ENCODE measurements at places on chromosomes 11 and 22.

DNA sequence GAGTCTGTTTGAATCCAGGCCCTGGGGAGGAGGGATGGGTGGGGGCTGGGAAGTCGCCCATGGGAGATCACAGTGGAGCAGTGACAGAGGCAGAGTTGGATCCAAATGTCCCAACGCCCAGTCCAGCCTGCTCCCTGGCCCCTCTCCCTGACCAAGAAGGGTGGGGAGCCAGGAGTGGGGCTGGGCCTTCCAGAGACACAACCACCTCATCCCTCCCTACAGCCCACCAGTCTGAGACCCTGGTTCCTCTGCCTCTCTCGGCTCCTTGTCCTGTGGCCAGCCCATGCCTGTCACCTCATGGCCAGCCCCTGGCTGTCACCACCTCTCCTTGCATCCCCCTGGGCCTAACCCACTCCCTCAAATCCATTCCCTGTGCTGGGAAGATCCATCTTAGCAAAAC, 71.2 kb upstream of the PRR5 start:
- no peak for DNase-seq

- no peak for DNase-seq
Observed at GRCh38 chr11:12246147-12246546, 131.2 kb upstream of the PARVA start.

GRCh38 chr22:46957521-46957920, 195.1 kb downstream of the TBC1D22A start:
- DNase-seq = no peak

GRCh38 chr11:17207317-17208256, at the start of gene PIK3C2A:
Gene PIK3C2A, minus strand, starts transcription at chr11:17207986. Its CDS starts 38,245 bp downstream, at chr11:17169741.
- peak; percentile 96 for DNase-seq

- no peak for DNase-seq
Observed at GRCh38 chr11:102367364-102367763, 20.4 kb downstream of the BIRC2 start.

DNA sequence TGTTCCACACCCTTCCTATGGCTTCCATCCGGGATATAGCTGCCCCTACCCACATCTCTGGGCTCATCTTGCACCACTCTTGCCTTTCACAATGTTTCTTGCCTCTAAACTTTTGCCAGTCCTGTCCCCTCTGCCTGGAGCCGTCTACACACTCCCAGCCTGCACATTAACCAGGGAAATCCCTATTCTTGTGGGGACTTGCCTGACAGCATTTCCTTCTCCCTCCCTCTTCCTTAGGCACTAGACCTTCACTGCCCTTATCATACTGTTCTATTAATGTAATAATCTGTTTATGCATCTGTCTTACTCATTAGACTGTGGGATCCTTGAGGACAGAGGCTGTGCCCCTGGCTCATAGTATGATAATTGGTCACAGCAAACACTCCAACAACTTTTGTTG, 5.8 kb upstream of the TTC12 start:
- DNase-seq = no peak

DNA sequence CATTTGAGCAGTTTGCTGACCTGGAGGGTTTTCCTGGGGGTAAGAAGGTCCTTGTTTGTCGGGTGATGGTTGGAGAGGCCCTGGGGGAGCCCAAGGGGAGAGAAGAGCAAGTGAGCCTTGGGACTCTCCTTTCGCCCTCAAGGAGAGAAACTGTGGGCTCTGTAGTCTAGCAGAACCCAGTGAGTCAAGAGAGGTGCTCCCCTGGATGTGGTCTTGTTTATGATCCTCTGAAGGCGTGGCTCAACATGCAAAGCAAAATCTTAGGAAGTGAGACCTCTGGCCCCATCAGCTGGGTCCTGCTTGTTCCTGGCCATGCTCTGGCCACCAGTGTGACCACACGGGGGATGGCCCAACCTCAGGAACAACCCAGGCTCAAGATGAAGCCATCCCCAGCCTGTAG, 66.5 kb upstream of the ALX4 start:
- DNase-seq = no peak

DNA sequence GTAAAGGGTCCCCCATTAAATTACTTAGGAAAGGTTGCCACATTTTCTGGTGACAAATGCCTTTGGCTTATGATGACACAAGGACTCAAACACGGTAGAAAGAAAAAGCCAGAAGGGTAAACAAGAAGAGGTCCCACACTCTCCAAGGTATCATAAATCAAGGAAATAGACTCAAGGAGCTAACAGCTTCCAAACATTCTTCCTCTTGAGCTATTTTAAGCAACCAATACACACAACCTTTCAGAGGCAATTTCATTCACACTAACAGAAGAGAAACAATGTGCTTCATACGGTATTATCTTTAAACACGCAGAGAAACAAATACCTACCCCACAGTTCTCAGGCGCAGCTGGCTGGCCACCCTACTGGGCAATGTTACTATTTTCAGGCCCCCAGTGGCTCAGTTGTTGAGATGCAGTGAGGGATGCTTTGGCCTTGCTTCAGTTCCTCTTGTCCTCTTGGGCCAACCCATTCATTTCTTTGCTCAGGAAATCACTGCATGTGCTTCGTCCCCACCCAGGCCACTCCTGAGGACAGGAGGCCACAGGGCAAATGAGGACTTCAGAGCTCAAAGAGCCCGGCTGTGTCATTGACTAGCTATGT, 15.8 kb downstream of the ABTB2 start:
- DNase-seq = no peak

GRCh38 chr11:13826505-13827278, 135.8 kb upstream of the SPON1 start:
- DNase-seq = no peak

DNA sequence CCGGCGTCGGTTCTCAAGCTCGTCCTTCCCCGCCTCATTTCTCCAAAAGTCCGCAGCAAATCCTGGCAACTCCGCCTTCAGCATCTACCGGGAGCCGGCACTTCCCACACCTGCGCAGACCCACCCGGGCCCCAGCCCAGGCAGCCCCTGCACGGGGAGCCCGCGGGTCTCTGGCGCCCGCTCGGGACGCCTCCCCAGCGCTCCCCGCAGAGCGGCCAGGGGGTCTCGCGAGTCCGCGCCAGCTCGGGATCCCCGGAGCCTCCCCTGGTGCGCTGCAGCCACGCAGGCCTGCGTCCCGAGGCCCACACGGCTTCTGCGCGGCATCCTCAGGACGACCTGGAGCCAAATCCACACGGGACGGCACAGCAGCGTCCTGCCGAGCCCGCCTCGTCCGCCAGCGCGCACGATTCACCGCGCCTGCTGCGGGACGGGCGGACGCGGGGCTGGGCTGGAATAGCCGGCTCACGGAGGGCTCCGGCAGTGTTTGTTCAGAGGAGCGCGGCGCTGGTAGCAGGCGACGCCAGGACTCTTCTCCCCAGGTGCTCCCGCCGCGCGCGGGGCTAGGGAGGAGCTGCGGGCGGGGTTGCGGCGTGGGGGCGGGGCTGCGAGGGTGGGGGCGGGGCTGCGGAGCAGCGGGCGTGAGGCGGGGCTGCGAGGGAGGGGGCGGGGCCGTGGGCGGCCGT, 816 bp upstream of the PHRF1 start:
- DNase-seq = no peak

GRCh38 chr11:44592125-44592940, 26.9 kb downstream of the CD82 start:
- DNase-seq = no peak

DNA sequence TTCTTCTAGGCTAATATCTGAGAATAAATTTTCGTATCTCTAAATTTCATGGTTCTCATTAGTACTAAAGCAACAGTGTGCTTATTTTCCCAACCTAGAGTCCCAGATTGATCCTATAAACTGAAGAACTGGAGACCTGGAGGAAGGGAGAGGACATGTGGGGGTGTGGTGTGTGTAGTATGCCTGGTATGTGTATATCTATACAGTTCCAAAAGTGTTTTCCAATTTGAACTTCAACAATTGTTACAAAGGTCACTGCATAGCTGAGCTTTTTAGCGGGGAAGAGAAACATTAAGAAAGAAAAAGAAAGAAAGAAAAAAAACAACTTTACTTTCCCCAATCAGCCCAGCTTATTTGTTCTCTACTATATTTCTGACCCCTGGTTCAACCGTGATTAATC, 152.1 kb downstream of the SOX6 start:
- DNase-seq = no peak

DNA sequence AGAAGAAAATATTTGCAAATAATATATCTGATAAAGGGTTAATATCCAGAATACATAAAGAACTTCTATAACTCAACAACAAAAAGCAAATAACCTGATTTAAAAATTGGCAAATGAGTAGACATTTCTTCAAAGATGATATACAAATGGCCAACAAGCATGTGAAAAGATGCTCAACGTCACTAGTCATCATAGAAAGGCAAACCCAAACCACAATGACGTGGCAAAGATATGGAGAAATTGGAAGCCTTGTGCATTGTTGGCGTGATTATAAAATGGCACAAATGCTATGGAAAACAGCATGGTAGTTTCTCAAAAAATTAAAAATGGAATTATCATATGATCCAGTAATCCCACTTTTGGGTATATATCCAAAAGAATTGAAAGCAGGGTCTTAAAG, 466.3 kb downstream of the TBC1D22A start:
- no peak for DNase-seq

GRCh38 chr11:895331-896110, 15.1 kb downstream of the CHID1 start:
- no peak for DNase-seq

GRCh38 chr11:60343094-60343704, 16.1 kb downstream of the MS4A6E start:
- DNase-seq = no peak

GRCh38 chr11:119754656-119755355, 25.8 kb upstream of the NECTIN1 start:
- DNase-seq = no peak

GRCh38 chr11:86627776-86628455, 44.5 kb downstream of the ME3 start:
- DNase-seq = no peak

DNA sequence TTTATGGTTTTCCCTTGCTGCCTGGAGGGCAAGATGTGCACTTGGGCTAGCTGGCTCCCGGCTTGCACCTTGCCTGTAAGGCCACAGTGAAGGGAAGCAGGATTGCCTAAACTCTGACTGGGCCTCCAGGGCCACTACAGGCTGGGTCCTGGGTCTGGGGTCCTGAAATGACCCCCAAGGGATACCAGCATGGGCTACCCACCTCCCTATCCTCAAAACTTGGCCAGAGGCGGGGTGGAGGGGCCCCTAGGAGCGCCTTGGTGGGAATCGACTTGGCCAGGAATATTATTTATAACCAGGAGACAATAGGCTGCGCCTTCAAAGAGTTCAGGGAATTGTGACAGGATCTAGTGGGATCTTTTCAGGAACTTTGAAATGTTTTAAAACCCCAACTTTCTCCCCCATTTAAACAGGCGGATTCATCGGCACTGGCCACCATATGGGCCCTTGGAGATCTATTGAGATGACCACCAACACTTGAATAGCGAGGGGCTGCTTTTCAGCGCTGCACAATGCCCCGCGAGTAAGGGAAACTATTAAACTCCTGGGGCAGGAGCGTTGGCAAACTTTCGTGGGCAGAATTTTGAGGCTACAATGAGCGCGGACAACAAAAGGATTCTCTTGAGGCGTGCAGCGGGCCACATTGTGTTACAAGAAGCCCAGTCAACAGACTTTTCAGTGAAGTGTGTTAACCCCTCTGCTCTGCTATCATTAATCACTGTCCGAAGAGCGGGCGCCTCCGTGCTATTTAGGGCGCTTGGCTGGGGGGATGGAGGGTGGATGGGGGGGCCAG, 15.2 kb downstream of the PAX6 start:
- DNase-seq = no peak

DNA sequence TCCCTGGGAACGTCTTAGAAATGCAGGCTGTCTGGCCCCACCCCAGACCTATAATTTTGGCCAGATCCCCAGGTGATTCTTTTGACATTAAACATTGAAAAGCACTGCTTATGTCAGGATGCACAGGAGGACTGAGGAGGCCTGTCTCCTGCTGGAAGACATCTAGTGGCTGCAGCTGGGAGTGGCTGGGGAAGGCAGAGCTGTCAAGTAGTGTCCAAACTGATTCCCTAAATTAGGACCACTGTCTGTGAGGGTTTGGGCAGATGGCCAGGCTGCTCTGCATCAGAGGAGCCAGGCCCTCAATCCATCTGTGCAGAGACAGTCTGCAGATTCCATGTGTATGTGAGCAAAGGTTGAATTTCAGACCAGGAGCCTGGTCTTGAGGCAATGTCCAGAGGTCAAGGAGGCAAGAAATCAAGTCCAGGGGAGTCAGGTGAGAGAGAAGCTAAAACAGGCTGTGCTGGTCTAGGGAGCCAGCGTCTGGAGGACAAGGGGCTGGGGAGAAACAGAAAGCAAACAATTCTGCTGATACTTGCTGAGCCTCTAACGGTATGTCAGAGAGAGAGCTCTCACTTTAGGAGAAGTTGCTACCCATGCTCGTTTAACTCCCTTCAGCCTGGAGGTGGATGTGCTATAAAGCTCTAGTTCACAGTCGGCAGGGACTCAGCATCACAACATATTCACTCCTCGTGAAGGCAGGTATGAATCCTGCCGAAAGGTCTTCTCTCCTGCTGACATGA, 15.3 kb upstream of the SYTL2 start:
- peak; percentile 11 for DNase-seq

DNA sequence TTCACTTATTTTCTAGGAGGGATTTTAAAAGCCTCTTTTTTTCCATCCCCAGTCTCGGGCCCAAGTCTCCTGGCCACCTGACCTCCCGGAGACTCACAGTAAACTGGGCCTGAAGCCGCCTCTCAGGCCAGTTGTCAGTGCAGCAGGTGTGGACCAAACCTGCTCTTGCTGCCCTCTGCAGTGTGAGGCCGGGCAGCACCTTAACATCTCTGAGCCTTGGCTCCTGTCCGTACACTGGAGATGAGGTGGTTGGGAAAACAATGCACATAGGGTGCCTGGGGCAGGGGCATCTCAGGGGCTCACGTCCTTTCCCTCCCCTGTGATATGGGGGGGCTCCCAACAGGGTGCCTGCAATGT, 45.1 kb downstream of the PHF21B start:
- DNase-seq = no peak

DNA sequence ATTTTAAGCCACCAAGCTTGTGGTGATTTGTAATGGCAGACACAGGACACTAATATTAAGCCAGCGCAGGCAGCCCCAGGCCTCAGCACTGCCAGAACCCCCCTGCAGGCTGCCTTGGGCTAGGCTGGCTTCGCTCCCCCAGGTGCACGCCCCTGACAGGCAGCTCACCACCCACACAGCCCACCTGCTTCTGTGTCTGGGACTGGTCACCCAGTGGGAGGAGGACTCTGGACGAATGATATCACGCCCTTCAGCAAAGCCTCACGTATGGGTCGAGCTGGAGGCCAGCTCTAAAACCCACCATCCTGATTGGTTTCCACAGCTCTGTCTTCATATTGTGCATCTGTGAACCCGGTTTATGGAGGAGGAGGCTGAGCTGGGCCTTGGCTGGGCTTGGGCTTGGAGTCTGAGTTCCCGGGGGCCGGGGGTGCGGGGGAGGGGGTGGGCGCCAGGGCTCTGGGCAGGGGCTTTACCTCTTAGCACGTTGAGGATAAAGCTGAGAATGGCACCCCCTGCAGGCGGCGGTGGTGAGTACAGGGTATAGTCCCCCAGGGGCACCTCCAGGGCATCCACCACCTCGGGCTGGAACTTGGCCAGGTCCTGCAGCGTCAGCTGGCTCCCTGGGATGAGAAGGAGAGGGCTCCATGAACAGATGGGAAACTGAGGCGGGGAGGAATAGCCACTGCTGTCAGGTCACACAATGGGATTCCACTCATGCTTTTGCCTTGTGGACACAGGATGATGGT, 13.8 kb downstream of the GGT5 start:
- peak; percentile 68 for DNase-seq

All from activated CD4-positive, alpha-beta T cell treated with anti-CD3 and anti-CD28 coated beads for 4 hours (primary cell).